ENCODE measurements at places on chromosomes 12 and 14. TPM values are rescaled to one million over a fixed set of nuclear protein-coding genes. Genes with fewer than 3 reads are reported as not detected.

DNA sequence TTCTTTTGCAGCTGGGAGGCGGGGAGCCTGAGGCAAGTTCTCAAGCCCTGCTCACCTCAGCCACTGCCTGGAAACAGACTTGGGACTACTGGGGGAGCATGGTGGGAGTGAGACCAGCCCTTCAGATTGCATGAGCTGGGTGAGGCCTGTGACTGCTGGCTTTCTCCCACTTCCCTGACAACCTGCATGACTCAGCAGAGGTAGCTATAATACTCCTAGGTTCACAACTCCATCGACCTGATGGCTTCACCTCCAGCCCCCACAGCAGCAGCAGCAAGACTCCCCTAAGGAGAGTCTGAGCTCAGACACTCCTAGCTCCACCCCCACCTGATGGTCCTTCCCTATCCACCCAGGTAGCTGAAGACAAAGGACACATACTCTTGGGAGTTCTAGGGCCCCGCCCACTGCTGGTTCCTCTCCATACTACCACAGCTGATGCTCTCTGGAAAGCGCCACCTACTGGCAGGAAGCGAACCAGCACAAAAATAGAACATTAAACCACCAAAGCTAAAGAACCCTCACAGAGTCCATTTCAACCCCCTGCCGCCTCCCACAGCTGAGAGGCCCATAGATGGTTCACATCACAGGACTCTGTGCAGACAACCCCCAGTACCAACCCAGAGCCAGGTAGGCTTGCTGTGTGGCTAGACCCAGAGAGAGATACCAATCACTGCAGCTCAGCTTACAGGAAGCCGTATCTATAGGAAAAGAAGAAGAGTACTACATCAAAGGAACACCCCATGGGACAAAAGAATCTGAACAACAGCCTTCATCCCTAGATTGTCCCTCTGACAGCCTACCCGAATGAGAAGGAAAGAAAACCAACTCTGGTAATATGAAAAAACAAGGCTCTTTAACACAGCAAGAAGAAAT, 68.7 kb downstream of the RPAP3 start:
- DNase-seq, result peak; percentile 12

DNA sequence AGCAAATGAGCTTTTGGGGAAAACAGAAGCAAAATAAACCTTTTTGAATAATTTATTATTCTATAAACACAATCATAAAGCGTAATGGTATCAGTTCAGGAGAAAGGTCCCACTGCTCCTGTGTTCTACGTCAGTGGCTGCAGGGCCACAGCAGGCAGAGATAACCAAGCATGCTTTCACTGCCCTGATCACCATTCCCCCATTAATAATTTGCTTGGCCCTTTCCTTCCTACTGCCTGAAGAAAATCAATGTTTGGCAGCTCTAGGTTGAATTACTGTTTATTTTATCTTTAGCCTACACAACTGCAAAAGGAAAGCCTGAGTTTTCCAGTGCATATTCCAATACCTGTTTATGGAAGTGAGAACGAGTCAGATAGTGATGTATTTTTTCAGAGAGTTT, 369.9 kb downstream of the DIO2 start:
- DNase-seq, result no peak

DNA sequence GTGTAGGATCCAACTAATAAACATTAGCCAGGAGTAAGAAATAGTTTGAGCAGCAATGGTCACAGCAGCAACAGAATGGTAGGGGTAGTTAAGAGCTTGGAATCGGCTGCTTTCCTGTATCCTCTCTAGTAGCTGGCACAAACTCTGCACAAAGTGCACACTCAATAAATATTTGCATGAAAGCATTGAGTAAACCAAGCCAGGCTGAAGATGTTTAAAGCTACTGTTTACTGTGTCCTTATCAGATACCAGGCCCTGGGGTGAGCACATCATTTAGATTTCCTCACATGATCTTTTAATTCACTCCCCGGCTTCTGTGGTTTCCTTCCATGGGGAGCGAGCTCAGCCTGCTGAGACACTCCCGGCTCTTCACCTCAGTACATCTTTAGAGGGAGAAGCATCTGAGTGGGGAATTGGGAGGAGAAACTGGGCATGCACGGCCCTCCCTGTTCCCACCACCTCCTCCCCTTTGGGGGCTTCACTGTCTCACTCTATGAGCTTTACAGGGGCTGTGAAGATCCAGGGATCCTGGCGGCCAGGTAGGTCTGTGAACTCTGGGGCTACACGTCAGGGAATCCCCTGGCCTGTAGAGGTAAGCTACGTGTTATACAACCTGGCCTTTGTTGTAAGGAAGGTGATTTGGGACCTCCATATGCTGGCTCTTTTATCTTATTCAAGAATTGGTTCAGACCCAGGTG, 107.2 kb upstream of the VASH1 start:
- no peak for DNase-seq

DNA sequence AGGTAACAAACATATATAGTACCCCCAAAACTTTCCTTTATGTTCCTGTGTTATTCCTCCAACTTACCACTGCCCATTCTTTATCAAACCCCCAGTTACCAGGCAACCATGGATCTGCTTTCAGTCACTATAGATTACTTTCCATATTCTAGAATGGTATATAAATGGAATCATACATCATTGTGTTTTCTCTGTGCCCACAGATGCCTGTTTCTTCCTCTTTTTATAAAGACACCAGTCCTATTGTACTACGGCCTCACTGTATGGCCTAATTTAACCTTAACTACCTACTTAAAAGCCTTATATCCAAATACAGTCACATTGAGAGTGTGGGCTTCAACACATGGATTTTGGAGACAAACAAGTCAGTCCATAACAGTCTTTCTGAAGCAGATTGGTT, 2.6 kb downstream of the TAS2R14 start:
- DNase-seq, result no peak

DNA sequence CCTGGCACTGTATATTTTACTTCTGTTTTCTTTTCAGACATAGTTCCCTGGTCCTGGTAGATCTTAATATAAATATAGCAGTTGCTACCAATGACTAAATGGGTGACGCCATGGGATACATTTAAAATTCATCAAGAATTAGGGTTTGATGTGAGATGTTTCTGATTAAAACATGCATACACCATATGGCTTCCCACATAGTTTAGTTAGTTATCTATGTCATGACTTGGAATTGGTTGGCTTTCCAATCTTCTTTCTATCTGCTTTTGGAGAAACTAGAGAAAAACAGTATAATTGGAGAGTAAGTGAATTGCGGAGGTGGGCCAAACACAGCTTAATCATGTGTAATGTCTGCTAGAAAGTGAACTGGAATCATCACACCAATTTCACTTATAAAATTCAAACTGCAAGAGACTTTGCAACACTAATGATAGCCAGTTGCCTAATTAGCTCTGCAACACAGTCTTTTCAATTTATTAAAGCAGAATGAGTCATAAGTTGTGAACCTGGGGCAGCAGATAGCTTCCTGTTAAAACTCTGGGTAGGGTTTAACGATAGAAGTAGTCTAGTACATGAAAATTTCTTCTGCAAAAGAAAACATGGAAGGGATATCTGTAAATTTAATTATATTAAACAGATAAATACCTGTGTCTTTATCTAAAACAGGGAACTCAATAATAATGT, 295.2 kb downstream of the SLC16A7 start:
- no peak for DNase-seq

- no peak for DNase-seq
Measured at GRCh38 chr12:131537267-131537958, 173.5 kb upstream of the SFSWAP start.

The LHX5 gene
- total RNA-seq, result not detected

DNA sequence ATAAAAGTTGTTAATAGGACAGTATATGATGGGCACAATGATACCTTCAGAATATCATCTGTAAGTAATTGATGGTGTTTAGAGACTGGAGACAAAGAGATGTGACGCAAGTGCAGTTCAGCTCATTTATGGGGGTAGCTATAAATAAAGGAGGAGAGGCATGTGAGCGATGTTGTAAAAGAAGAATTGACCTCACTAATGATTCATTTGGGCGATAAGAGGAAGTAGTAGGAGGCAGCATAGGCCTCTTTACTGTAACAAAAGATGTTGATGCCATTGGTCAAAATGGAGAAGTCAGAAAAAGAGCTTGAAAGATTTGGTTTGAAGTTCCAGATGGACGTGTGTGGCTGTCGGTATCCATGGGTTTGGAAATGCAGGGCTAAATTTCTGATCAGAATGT, 70.0 kb downstream of the FLRT2 start:
- no peak for DNase-seq

The CMA1 gene
- not detected for total RNA-seq
